ENCODE measurements at places on chromosomes 4 and X. TPM values are rescaled to one million over a fixed set of nuclear protein-coding genes. Genes with fewer than 3 reads are reported as not detected.
A peak's percentile ranks its signal among the peaks of the same experiment; 100 is the strongest.

GRCh38 chr4:14767142-14767541, 235.1 kb upstream of the CPEB2 start:
- H3K27me3 ChIP-seq = no peaks in the 10 kb centered on the region
- H3K4me3 ChIP-seq = no peak overlapping the region
- H3K4me1 ChIP-seq = no peaks in the 10 kb centered on the region

GRCh38 chrX:140608111-140608510, 101.4 kb upstream of the LINC00632 start:
- H3K4me1 ChIP-seq = no peaks in the 10 kb centered on the region
- no peak for DNase-seq
- H3K36me3 ChIP-seq = no peaks in the 10 kb centered on the region
- H3K27ac ChIP-seq = no peak overlapping the region
- H3K27me3 ChIP-seq = no peaks in the 10 kb centered on the region

- H3K27me3 ChIP-seq = no peaks in the 10 kb centered on the region
- no peaks in the 10 kb centered on the region for H3K4me1 ChIP-seq
- no peak overlapping the region for H3K27ac ChIP-seq
- no peak overlapping the region for H3K4me3 ChIP-seq
- DNase-seq = no peak
Measured at GRCh38 chrX:132401935-132402334, 86.9 kb downstream of the MBNL3 start.

- H3K27me3 ChIP-seq = no peaks in the 10 kb centered on the region
- no peak for DNase-seq
- no peak overlapping the region for H3K4me3 ChIP-seq
- H3K36me3 ChIP-seq = no peaks in the 10 kb centered on the region
- H3K27ac ChIP-seq = no peak overlapping the region
Measured at GRCh38 chr4:21083413-21083812, 383.2 kb downstream of the PACRGL start.

DNA sequence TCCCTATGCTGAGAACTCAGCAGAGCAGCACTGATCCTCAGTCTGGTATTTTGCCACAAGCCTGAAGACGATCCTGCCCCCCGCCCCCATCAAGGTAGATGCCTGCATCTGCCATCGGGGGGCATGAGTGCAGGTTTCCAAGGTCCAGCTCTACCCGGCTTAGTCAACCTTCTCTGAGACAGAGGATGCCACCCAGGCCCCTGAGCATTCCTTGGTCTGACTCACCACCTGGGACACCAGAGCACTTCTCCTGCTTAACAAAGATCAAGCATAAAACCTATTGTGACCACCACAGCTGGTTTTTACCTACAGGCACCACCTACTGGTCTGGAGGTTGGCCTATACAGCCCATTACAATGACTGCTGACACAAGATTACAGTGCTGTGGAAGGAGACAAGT, 1168.1 kb downstream of the PCDH19 start:
- no peak for DNase-seq
- no peaks in the 10 kb centered on the region for H3K36me3 ChIP-seq
- H3K4me1 ChIP-seq = no peaks in the 10 kb centered on the region
- no peaks in the 10 kb centered on the region for H3K27me3 ChIP-seq

- no peaks in the 10 kb centered on the region for H3K36me3 ChIP-seq
- no peaks in the 10 kb centered on the region for H3K4me1 ChIP-seq
- H3K4me3 ChIP-seq = no peak overlapping the region
- no peak for DNase-seq
- H3K27me3 ChIP-seq = peaks cover 1% of the 10 kb centered on the region
Measured at GRCh38 chr4:81220271-81220670, 5.2 kb upstream of the PRKG2 start.

- no peaks in the 10 kb centered on the region for H3K36me3 ChIP-seq
- DNase-seq = no peak
- H3K27ac ChIP-seq = no peak overlapping the region
- no peak overlapping the region for H3K4me3 ChIP-seq
- peaks cover 2% of the 10 kb centered on the region for H3K27me3 ChIP-seq
- peaks cover 5% of the 10 kb centered on the region for H3K4me1 ChIP-seq
Measured at GRCh38 chrX:133838761-133839676, 146.4 kb downstream of the GPC3 start.

- H3K27me3 ChIP-seq = no peaks in the 10 kb centered on the region
- no peak for DNase-seq
- H3K36me3 ChIP-seq = no peaks in the 10 kb centered on the region
- no peak overlapping the region for H3K27ac ChIP-seq
Measured at GRCh38 chr4:118139241-118139640, 105.0 kb downstream of the NDST3 start.

DNA sequence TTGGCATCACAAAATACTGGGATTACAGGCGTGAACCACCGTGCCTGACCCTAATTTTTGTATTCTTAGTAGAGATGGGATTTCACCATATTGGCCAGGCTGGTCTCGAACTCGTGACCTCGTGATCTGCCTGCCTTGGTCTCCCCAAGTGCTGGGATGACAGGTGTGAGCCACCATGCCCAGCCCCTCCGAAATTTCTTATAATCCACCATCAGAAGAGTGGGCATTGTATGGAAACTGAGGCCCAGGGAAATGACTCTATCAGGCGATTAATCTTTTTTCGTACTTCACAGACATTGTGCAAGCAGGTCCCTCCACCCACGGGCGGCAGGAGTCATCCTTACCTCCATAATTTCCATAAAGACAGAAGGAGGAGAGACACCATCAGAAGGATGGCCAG, 16.0 kb downstream of the CRLF2 start:
- H3K4me3 ChIP-seq = no peak overlapping the region
- DNase-seq = no peak
- no peak overlapping the region for H3K27ac ChIP-seq
- no peaks in the 10 kb centered on the region for H3K27me3 ChIP-seq
- H3K36me3 ChIP-seq = no peaks in the 10 kb centered on the region

- no peaks in the 10 kb centered on the region for H3K36me3 ChIP-seq
- DNase-seq = no peak
- H3K4me1 ChIP-seq = no peaks in the 10 kb centered on the region
Measured at GRCh38 chr4:7319024-7319423, 115.7 kb downstream of the PSAPL1 start.

GRCh38 chr4:185734214-185734613, 77.8 kb downstream of the SORBS2 start:
- H3K27ac ChIP-seq = no peak overlapping the region
- no peaks in the 10 kb centered on the region for H3K4me1 ChIP-seq
- H3K36me3 ChIP-seq = no peaks in the 10 kb centered on the region
- no peaks in the 10 kb centered on the region for H3K27me3 ChIP-seq
- no peak for DNase-seq
- H3K4me3 ChIP-seq = no peak overlapping the region

GRCh38 chr4:6201580-6202091, 1.3 kb upstream of the JAKMIP1 start:
- H3K4me3 ChIP-seq = no peak overlapping the region
- no peak overlapping the region for H3K27ac ChIP-seq
- H3K36me3 ChIP-seq = no peaks in the 10 kb centered on the region
- peak; percentile 37 for DNase-seq

DNA sequence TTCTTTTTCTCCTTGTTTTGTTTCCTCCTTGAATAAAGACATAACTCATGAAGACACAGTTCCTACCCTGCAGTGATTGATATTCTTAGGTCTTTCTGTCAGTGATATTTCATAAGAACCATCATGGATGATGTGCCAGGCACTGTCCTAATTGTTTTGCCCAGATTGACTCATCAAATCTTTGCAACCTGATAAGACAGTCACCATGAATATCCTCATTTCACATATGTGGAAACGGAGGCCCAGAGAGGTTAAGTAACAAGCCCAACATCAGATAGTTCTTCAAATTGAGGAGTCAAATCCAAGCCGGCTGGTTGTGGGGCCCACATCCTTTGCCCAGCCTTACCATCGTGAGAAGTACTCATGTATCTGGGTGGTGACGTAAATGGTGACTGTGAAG, 69.9 kb downstream of the SEL1L3 start:
- no peak for DNase-seq
- H3K36me3 ChIP-seq = no peaks in the 10 kb centered on the region
- H3K27ac ChIP-seq = no peak overlapping the region
- H3K27me3 ChIP-seq = no peaks in the 10 kb centered on the region

DNA sequence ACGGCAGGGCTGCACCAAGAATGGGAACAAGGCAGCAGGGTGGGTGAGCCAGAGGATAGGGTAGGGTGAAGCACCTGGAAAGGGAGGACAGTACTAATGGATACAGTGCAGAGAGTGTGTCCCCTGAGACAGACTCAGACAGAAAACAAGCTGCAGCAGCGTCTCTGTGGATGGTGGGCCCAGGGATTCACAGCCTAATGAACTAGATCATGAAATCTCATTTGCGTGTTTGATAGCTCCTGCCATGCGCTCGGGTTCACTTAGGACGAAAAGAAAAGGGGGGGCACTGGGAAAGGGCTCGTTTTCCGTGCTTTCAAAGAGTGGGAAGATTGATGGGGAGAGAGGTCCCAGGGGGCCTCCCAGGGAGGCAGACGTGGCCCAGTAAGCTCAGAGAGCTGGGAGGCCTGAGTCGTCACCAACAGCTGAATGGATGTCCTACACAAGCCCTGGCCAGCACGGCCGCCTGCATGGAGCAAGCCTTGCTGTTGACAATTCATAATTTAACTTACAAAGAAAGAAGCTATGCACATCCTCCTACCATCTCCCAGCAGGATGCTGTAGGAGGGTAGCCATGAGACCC, 446.9 kb downstream of the BCOR start:
- DNase-seq = peak; percentile 75
- H3K27me3 ChIP-seq = no peaks in the 10 kb centered on the region
- no peaks in the 10 kb centered on the region for H3K36me3 ChIP-seq

GRCh38 chr4:101600287-101600686, 190.2 kb upstream of the BANK1 start:
- H3K27me3 ChIP-seq = no peaks in the 10 kb centered on the region
- H3K36me3 ChIP-seq = no peaks in the 10 kb centered on the region
- H3K4me1 ChIP-seq = no peaks in the 10 kb centered on the region
- no peak overlapping the region for H3K27ac ChIP-seq
- no peak overlapping the region for H3K4me3 ChIP-seq
- DNase-seq = no peak

DNA sequence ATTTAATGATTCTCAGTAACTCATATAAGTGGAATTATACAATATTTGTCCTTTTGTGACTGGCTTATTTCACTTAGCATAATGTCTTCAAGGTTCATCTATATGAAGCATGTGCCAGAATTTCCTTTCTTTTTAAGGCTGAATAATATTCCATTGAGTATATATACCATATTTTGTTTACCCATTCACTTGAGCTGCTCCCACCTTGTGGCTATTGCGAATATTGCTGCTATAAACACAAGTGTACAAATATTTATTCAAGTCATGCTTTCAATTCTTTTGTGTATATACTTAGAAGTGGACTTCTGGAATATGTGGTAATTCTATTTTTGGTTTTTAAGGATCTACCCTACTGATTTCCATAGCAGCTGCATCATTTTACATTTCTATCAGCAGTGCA, 219.1 kb downstream of the MID1 start:
- H3K4me3 ChIP-seq = no peak overlapping the region
- DNase-seq = no peak
- H3K36me3 ChIP-seq = no peaks in the 10 kb centered on the region
- H3K4me1 ChIP-seq = no peaks in the 10 kb centered on the region

DNA sequence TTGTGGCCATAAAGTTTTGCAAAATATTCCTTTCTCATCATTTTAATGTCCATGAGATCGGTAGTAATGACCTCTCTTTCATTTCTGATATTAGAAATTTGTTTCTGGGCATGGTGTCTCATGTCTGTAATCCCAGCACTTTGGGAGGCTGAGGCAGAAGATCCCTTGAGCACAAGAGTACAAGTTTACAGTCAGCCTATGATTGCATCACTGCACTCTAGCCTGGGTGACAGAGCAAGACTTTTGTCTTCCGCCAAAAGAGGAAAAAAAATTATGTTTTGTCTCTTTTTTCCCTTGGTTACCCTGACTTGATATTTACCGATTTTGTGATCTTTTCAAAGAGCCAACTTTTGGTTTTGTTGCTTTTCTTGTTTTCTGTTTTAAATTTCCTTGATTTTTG, 10.8 kb upstream of the NKAP start:
- H3K36me3 ChIP-seq = no peaks in the 10 kb centered on the region
- no peak overlapping the region for H3K4me3 ChIP-seq
- no peaks in the 10 kb centered on the region for H3K4me1 ChIP-seq
- no peak overlapping the region for H3K27ac ChIP-seq

DNA sequence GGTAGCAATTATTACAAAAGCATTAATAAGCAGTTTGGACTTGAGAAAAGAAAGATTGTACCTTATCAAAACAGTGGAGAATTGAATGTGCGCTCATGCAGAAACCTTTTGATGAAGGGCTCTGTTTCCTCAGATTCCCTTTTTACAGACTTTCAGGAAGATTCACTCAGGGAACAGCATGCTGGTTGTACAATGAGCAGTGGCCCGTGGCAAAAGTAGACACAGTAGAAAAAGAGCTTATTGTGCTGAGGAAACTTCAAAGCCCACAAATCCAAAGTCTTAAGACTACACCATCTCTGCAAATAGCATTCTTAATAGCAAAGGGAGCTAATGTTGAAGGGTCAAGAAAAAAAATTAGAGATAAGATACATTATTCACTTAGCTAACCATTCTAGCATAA, 858.9 kb downstream of the PDHA2 start:
- H3K27me3 ChIP-seq = no peaks in the 10 kb centered on the region
- no peak overlapping the region for H3K27ac ChIP-seq
- no peaks in the 10 kb centered on the region for H3K4me1 ChIP-seq
- no peak for DNase-seq

- H3K27me3 ChIP-seq = no peaks in the 10 kb centered on the region
- H3K27ac ChIP-seq = no peak overlapping the region
- H3K36me3 ChIP-seq = no peaks in the 10 kb centered on the region
- DNase-seq = no peak
- H3K4me3 ChIP-seq = no peak overlapping the region
- H3K4me1 ChIP-seq = no peaks in the 10 kb centered on the region
Measured at GRCh38 chr4:143291314-143291713, 45.4 kb upstream of the GAB1 start.

SFRP2 gene
- polyA plus RNA-seq = not detected

P2RY4 gene
- polyA plus RNA-seq = not detected

GPR143 gene
- 8.7 TPM for polyA plus RNA-seq

TCEAL2 gene
- polyA plus RNA-seq = 47.2 TPM

AKAP4 gene
- polyA plus RNA-seq = not detected

BEND2 gene
- polyA plus RNA-seq = not detected

LYAR gene
- polyA plus RNA-seq = 8.6 TPM

SMIM10 gene
- 5.2 TPM for polyA plus RNA-seq

MAGEB17 gene
- polyA plus RNA-seq = not detected

ZNF718 gene
- polyA plus RNA-seq = 1.7 TPM

CFI gene
- polyA plus RNA-seq = 191 TPM

ARMCX4 gene
- 6.5 TPM for polyA plus RNA-seq

FUNDC2 gene
- polyA plus RNA-seq = 239 TPM

LGI2 gene
- 4.8 TPM for polyA plus RNA-seq

RAB33A gene
- not detected for polyA plus RNA-seq

SSX3 gene
- not detected for polyA plus RNA-seq

Data from kidney (tissue), 22 donors.